GM12891 (cell line): ENCODE measurements at places on chromosomes 13 and 19.
A peak's percentile ranks its signal among the peaks of the same experiment; 100 is the strongest.

DNA sequence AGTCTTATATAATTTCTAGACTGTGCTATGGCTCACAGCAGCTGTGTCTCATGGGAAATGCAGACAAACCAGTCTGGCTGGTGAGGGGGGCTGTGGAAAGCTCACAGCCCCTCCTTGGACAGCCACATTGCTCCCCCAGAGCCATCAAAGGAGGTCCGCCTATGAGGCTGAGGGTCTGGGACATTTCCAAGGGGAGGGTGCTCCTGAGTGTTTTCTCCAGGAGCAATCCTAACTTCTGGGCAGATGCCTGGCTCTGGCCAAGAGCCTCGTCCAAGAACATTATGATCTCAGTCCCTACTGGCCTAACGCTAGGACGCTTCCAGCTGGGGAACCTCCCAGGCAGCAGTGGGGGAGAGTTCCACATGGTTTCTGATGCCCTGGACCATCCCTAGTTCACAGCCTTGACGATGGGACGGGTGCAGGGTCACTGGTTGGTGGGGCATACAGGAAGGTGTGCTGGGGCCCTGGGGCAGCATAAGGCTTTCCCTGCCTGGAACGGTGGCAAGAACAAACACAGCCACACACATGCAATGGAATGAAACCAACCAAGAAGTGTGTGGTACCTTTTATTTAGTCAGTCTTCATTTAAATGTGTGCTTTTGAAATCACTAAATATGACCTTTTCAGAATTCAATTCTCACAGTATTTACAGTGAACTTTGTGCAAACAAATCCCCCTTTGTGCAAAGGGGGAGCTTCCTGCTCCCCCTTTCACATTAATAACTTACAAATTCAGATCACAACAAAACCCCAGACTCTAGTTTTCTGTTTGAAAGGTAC is 60.6 kb downstream of the CDADC1 start:
- DNase-seq, result no peak

DNA sequence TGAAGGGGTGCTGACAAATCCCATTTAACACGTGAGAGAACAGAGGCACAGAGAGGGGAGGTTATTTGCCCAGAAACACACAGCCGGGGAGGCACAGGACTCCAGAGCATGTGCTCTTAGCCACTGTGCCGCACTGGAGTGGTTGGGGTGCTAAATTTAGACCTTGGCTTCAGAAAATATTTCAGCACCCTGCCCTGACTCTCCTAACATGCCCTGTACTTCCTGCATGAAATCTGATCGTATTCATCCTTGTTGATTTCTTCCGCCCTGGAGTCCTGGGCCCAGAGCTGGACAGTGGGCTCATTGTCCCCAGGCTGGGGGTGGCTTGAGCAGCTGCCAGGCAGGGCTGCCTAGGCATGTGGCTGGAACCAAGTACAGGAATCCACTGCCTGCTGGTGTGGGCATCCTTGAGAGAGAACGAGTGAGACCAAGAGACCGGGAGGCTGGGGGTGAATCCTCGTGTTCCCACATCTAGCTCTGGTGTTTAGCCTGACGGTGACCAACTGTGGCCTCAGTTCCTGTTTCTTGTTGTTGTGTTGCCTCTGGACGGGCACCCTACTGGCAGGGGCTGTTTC is 5.3 kb downstream of the SLC27A1 start:
- DNase-seq, result no peak

- DNase-seq, result no peak
Measured at GRCh38 chr19:50244695-50245094, 41.3 kb downstream of the MYH14 start.

- peak; percentile 81 for DNase-seq
Measured at GRCh38 chr19:8505680-8506401, 3.4 kb upstream of the PRAM1 start.

GRCh38 chr13:102935896-102936321 is 90.1 kb downstream of the ERCC5 start:
- DNase-seq, result no peak

DNA sequence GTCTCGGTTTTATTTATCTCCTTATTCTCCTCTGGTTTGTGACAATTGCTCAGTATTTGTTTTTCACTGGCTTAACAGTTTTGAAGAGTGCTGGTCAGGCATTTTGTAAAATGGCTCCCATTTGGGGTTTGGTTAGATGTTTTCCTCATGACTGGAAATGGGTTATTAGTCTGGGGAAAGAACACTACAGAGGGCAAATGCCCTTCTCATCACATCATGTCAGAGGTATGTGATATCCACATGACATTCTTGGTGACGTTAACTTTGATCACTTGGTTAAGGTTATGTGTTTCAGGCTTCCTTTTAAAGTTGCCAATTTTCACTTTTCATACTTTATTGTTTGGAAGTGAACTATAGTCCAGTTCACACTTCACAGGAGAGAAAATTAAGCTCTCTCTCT is 74.8 kb upstream of the KLHL1 start:
- DNase-seq, result no peak

GRCh38 chr13:37141011-37141410 is 35.5 kb upstream of the CSNK1A1L start:
- no peak for DNase-seq

DNA sequence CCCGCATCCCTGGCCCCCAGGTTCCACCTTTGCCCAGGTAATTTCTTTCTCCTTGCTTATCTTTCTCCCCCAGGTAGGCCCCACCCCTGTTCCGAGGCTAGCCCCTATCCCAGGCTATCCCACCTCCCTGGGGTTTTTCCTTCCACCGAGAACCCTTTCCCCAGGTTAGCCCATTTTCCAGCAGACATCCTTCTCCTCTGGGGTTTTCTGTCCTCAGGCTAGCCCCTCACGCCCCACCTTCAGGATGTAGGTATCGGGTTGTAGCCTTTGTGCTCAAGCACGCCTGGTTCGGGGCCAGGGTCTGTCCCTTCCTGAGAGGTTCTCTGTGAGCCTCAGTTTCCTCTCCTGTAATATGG is 837 bp downstream of the FSD1 start:
- no peak for DNase-seq

GRCh38 chr13:78650717-78651083 is 8.3 kb downstream of the OBI1 start:
- DNase-seq, result no peak

DNA sequence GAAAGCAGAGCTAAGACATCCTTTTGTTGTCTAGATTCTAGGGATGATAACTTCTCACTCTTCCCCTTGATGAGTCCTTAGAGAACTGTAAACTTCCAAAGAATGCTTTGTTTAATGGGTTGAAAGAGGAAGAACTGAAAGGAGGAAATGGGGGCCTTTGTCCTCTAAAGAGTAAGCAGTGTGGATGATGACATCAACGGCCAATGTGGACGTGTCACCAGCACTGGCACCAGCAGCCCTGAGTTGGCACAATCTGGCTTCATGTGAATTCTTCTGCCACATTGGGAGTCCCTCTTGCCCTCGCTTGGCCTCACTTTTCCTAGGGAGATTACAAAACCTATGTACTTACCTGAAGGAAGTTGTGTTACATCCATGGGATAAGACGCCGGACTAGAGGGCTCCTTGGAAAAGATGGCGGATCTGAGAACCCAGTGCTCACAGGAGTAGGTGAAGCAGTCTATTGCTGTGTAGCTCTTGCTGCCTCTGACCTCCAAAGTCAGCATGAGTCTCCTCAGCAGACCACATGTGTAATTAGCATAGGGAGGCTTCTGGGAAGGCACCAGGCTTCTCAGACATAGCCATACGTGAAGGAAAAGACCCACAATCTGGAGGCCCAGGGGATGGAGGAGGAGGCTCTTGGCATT is 62.8 kb downstream of the RGCC start:
- DNase-seq, result no peak

DNA sequence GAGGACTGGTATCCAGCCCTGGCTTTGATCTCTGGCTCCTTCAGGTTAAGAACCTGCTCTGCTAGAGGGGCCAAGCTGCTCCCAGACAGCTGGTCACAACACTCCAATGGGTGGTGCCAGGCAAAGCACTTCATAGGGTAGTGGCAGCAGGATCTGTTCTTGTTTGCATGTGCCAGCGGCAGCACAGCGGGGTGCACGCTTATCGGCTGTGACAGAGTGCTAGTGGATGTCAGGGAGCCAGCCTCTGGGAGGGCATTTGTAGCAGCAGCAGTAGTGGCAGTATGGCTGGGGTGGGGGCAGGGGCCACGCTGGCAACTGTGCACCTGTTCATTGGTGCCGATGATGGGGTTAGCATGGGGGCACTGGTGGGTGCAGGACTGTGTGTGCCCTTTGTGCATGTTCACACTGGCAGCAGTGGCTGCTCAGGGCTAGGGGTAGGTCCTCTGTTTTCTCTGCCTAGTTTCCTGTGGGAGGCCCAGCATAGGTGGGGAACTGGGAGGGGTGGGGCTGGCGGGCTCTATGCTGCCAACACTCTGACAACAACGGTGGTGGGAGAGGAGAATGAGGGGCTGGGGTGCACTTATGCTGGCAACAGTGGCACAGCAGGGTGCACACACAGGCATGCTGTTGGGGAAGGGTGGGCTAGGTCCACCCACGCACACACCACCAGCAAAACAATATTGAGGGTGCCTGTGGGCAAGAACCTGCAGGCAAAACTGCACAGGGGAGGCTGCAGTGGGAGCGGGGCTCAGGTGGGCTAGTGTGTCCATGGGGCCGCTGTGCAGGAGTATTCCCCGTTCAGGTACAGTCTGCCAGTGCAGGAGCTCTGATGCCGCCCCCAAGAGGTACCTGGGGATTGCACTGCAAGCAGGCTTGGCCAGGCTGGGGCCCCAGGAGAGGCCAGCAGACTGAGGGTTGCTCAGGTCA is 19.3 kb downstream of the AP1M1 start:
- no peak for DNase-seq

DNA sequence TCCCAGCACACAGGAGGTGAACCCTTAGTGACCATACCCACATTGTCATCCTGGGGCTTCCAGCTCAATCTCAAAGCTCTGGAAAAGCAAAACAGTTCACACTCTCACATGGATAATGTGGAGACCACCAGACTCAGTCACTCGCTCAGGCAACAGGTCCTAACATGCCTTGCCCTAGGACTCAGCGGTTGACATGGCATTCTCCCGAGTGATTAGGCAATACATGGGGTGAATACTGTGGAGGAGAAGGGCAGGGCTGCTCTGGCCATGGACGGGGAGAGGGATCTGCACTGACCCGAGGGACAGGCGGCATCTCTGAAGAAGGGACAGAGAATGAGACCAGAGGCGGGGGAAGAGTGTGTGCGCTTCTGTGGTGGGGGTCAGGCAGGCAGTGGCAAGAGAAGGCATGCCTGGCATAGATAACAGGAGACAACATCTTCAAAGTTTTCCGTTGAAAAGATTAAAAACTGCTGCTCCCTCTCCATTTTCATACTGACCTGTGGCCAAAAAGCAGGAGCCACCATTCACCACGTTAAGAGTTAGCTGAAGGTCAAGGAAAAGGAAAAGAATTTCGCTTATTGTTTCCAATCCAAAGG is 44.5 kb upstream of the EPHX3 start:
- DNase-seq, result no peak

DNA sequence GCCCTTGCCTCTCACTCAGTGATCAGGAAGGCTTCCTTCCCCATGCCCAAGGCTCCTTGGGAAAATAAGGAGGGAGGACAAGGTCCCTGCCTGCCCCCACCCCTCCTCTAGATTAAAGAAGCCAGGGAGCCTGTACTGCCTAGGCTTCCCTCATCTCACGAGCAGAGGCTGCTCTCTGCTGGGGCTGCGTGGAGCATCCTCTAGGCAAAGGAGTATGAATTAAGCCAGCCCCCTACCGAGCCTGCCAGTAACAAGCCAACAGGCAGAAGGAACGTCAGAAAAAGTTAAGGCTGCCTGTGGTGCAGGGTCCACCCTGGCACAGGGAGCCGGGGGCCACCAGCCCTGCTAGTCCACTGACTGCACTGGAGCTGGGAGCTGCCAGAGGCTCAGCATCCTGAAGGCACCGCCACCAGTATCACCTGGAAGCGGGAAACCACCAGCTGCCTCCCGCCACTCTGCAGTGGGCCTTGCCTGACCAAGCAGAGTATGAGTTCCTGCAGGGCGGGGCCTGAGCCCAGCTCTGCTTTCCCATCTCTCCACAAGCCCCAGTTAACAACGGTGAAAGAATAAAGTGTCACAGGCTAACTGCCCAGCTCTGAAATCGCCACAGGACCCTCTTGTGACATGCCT is 6.8 kb downstream of the NAPA start:
- no peak for DNase-seq

- DNase-seq, result no peak
Measured at GRCh38 chr13:98403076-98403475, 173.8 kb downstream of the STK24 start.

DNA sequence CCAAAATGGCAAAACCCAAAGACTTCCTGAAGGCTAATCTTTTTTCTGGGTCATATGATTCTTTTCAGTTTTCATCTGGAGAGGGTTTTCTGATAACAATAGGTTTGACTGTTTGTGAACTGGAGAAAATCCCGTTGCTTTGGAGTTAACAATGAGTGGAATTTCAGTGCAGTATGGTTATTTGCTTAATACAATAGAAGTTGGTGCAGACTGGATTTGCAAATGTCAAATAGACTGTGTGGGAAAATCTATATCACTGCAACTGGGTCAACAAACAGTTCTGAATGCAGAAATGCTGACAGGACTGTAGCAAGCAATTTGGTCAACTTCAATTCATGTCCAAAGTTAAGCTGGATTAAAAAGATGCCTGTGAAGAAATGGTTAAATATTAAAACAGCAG is 267.5 kb upstream of the ARGLU1 start:
- DNase-seq, result no peak

DNA sequence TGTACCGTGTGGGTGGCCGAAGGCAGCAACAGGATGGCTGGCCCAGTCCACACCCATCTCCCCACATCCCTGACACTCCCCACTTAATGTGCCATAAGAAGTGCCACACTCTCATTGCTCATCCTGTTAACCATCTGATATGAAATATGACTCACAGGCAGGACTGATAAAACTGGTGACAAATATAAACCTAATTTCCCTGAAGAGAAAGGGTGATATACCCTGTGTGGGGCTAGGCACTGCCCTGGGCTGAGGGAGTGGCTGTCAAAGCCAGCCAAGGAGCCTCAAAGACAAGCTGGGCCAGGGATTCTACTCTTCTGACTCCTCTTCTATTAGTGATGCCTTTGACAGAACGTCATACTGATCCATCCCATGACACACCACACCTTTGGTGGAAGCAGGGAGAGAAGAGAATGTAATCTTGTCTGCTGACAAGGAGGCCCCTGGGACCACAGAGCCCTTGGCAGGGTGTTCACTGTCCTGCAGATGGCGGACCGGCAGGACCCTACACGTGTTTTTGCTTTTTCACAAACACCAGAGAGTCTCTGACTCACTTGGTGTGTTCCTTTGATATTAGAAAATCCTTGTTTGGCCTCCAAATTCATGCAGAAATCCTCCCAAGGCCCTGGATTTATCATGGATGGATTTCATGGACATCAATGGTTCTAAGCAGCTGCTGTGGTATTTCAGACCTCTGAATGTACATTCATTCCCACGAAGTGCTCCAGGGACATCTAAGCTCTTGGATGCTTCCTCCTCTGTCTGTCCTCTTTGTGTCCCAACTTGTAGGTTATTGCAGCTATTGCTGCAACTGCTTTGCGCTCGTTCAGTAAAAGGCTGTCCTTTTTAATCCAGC is 98.0 kb upstream of the WASF3 start:
- no peak for DNase-seq

- no peak for DNase-seq
Measured at GRCh38 chr19:29945433-29945832, 3.4 kb downstream of the URI1 start.

DNA sequence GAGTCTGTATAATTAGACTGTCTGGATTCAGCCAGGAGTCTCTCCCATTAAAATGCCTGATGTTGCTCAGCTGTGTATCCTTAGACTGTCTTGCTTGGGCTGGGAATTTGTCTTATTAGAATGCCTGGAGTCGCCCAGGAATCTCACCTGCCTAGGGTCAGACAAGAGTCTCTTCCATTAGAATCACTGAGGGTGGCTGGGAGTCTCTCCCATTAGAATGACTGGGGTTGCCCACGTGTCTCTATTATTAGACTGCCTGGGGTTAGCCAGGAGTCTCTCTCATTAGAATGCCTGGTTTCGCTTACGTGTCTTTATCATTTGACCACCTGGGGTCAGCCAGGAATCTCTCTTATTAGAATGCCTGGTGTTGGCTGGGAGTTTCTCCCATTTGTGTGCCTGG is 1450.0 kb downstream of the UQCRFS1 start:
- no peak for DNase-seq
